ENCODE measurements at places on chromosomes 2 and 18. TPM values are rescaled to one million over a fixed set of nuclear protein-coding genes. Genes with fewer than 3 reads are reported as not detected.

DNA sequence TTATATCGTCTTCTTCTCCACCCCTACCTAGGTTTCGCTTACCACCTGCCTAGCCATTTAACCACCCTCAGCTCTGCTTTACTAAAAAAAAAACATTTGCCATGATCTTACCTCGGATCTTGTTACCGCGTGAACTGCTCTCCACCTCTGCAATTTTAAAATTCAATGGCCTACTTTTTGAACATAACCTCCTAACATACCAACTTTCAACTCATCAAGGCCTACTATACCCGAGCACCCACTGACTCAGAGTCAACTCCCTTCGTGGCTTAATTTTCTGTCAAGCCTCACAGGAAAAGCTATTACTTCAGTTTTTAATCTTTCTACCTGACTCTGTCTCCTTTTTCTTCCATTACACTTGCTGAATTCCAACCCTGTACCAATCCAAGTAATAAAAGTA is 55.7 kb downstream of the ATAD2B start:
- H3K27me3 ChIP-seq: no peaks in the 10 kb centered on the region
- no peak overlapping the region for H3K27ac ChIP-seq
- H3K36me3 ChIP-seq: peaks cover 50% of the 10 kb centered on the region
- H3K4me1 ChIP-seq: no peaks in the 10 kb centered on the region

DNA sequence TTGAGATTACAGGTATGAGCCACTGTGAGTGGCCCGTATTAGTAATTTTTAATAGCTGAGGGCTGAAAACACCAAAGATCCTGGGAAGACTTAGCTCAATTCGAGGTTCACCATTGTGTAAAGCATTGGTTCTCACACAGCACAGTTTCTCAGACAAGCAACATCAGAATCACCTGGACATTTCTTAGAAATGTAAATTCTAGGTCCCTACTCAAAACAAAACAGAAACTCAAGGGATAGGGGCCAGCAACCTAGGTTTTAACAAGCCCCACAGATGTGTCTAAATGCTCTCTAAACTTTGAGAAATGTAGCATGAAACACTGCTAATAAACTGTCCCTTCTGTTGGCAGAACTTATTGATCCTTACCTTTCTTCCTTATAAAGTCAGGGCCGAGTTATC is 681.2 kb downstream of the RNF144A start:
- no peak for DNase-seq
- no peak overlapping the region for H3K27ac ChIP-seq
- H3K4me1 ChIP-seq: no peaks in the 10 kb centered on the region
- H3K36me3 ChIP-seq: no peaks in the 10 kb centered on the region
- H3K4me3 ChIP-seq: no peak overlapping the region

DNA sequence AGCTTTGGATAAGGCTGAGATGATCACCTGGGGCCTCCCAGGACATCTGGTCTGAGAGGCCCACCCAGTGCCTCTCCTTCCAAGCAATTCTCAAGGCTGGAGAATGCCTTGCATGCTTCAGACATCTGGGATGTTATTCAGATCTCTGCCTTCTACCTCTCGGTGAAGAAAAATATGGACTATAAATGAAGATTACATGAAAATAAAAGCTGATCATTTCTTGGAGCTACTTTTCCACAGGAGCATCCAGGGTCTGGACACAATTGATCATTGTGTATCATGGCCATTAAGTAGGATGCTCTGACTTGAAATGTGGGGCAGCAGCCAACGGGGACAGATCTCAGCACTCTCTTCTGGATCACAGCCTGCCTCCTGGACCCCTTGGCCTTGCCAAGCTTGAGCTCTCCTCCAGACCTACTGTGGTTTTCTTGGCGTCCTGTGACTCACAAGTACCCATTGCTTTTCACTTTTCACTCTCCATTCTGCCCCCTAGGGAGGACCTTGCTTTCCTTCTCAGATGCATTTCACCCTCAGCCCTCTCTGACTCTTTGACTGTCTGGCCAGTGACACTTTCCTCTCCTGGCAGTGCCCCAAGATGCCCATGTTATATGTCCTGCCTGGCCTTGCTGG is 203.1 kb downstream of the INSIG2 start:
- H3K27ac ChIP-seq: no peak overlapping the region
- no peaks in the 10 kb centered on the region for H3K4me1 ChIP-seq
- no peaks in the 10 kb centered on the region for H3K36me3 ChIP-seq
- no peaks in the 10 kb centered on the region for H3K27me3 ChIP-seq

Gene REG1A
- not detected for total RNA-seq

DNA sequence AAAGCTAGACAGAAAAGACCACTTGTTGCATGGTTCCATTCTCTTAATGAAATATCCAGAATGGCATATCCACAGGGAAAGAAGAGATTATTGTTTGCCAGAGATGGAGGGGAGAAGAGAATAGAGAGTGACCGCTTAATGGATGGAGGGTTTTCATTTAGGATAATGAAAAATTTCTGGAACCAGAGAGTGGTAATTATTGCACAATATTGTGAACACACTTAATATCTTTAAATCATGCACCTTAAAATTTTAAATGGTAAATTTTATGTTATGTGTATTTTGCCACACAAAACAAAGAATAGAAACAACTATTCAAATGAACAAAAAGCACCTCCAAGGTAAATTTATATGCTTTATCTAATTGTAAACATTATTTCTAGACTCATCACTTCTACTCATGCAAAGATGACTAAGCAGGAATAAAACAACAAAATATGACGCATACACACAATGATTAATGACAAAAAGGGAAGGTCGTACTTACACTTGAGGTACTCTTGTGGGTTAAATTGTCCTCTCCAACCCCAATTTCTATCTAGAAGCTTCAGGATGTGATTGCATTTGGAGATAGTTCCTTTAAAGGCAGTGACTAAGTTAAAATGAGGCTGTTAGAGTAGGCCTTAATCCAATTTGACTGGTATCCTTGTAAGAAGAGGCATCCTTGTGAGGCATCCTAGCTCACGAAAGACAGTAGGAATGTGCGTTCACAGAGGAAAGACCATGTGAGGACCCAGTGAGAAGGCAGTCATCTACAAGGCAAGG is 18.7 kb upstream of the DHRS9 start:
- peaks cover 3% of the 10 kb centered on the region for H3K4me1 ChIP-seq
- no peak for DNase-seq
- H3K27me3 ChIP-seq: no peaks in the 10 kb centered on the region
- H3K4me3 ChIP-seq: no peak overlapping the region

DNA sequence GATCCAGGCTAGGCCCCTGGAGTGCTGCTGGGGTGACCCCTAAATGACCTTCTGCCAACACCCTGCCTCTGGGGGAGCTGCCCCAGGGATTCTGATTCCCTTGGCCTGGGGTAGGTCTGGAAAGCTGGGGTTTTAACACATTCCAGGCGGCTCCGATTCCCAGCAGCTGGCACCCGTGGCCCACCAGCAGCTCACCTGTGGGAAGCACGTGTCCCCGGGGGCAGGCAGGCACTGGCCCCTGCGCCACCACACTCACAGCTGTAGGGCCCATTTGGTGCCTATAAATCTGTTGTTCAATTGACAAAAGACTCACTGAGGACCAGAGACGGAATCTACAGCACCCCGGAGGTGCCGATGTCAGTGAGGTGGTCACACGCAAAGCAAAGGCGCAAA is 4.1 kb upstream of the KLHL30 start:
- peaks cover 11% of the 10 kb centered on the region for H3K4me1 ChIP-seq
- H3K36me3 ChIP-seq: no peaks in the 10 kb centered on the region
- H3K27me3 ChIP-seq: no peaks in the 10 kb centered on the region
- DNase-seq: no peak
- H3K4me3 ChIP-seq: no peak overlapping the region

Gene NT5DC4
- not detected for total RNA-seq

DNA sequence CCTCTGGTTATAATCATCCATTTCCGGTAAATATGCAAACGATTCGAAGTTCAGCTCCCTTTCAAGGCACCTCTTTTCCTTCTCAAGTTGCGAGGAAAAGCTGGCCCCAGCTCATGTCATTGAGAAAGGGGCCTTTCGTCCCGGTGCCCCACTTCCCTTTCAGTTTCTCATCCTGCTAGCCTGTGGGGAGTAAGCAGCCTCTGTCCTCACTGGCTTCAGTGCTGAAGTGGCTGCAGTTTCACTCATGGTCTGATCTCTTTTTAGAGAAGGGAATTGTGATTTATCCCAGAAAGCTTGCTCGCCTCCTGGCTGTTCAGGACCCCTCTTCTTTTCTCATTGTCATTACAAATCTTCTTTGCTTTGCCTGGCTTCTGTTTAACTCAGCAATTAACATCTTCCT is 207.5 kb downstream of the NR4A2 start:
- no peak for DNase-seq
- no peak overlapping the region for H3K4me3 ChIP-seq
- H3K36me3 ChIP-seq: no peaks in the 10 kb centered on the region
- H3K27ac ChIP-seq: no peak overlapping the region
- no peaks in the 10 kb centered on the region for H3K4me1 ChIP-seq
- peaks cover 2% of the 10 kb centered on the region for H3K27me3 ChIP-seq

Gene ERBB4
- 2.5 TPM for total RNA-seq

Gene ADGRF3
- total RNA-seq: 0.24 TPM
